Chondrocyte (in vitro differentiated cells): ENCODE measurements at places on chromosomes 6 and 20.

DNA sequence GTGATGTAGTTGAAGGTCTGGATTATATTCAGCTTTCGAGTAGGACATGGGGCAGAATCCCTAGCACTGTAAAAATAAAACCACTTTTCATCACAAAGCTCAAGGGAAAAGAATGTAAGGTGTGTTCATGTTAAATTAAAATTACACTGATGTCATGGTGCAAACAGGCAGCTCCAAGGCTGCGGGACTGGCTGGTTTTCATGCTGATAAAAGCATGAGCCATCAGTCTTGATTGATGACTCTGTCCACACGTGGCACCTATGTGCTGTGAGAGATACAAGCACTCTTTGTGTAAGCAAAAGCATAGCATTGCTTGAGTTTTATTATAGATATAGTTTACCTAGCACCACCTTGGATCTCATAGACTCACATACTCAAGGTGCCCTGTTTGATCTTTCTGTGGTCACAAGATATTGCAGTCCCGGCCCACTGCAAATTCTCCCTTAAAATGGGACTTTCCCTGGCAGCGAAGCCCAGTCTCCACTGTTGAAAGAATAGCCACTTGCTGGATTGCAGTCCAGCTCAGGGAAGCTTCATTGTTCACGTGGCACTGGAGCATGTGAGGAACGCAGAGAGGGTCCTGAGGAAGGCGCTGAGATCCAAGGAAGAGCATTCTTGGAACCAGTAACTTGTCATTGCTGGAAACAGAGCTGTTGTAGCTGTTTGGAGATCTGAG is 90.6 kb downstream of the TIAM2 start:
- no peak for DNase-seq

- no peak for DNase-seq
Observed at GRCh38 chr6:142867988-142868812, 76.8 kb downstream of the HIVEP2 start.

DNA sequence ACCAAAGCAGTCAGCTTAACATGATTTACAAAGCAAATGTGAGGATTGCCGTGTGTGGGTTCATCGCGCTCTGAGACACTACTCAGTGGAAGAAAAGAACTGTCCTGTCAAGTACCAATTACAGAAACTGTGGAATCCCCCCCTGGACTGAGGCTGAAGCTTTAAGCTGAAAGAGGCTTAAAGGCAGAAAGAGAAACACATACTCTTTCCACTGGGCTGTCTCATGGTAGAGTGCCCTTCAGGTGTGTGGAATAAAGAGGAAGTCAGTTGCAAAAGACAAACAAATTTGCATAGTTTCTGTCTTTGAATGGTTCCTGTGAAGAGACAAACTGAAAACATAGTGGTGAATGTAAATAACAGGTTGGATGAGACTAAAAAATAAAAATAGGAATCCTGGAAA is 560.4 kb upstream of the SYNCRIP start:
- no peak for DNase-seq

DNA sequence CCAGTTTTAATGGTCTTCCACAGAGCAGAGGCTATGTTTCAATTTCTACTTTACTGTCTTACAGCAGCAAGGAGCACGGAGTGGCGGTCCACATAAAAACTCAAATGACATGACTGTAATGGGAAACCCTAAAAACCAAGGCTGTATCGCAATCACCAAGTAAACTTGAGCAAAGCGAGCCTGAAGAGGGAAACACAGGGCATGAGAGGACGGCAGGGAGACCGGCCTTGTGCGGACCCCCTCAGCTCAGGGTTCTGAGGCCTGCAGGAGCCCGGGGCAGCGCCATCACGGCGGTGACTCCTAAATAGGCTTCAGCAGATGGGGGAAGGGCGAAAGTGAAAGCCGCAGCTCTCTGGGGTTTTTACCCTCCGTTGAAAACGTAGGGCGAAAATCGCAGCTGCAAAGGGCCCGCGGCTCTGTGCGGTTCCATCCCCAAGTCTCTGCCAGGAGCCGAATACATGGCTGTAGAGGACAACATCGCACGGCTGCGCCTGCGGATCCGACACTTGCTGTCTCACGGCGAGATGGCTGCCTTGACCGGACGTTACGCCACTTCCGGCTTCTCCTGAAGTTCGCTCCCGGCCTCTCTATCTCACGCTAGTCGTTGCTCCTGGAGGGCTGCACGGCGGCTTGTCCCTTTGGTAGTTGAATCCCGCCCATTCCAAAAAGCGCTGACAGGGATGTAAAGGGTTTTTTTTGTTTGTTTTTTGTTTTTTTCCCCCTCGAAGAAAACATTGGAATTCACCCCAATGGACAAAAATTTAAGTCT is at the start of gene PSMB1:
Gene PSMB1, minus strand, starts transcription at position 543 of the 769 bp plus-strand sequence. Its CDS starts 65 bp downstream, at position 478.
- DNase-seq, result peak; percentile 98

DNA sequence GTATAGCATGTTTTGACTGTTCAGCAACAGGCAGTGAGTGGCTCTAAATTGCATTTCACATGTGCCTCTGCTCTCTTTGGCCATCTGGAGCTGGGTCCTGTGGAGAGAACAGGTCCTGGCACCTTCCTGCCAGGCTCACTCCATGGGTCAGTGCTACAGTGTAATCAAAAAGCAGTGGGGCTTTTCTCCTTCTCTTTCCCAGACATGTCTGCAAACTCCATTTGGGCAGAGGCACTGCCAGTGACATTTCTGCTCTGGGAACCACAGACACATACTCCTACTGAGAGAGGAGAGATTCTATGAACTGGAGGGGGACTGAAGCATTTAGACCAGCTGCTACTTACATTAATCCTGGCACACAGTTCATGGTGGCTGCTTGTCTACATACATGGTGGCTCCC is 68.3 kb upstream of the TRAF3IP2 start:
- DNase-seq, result no peak

DNA sequence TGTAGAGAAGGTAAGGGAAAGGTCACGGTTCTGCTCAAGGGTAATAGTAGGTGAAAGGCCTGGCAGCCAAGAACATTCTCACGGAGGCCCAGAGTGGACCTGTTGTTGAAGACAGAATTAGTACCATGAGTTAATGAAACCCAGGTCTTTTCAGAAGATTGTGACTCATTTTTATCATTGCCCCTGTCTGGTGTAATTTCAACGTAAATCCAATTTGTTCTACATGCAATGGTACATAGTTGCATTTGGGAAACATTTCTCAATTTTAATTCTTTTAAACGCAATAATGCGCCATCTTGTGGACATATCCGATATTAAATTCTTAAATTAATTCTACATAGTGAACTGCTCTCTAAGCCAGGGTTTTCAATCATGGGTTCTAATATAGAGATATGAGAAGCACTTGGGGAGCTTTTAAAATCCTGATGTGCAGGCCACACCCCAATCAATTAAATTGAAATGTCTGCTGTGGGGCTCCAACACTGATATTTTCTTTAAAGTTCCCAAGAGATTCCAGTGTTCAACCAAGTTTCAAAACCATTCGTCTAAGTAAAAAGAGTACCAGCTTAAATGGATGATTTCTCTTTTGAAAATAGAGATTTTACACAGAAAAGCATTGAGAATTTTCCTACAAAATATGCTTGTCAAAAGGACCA is 257.4 kb downstream of the PLCB1 start:
- no peak for DNase-seq

GRCh38 chr6:143258945-143259344 is 191.6 kb downstream of the ADAT2 start:
- DNase-seq, result no peak

DNA sequence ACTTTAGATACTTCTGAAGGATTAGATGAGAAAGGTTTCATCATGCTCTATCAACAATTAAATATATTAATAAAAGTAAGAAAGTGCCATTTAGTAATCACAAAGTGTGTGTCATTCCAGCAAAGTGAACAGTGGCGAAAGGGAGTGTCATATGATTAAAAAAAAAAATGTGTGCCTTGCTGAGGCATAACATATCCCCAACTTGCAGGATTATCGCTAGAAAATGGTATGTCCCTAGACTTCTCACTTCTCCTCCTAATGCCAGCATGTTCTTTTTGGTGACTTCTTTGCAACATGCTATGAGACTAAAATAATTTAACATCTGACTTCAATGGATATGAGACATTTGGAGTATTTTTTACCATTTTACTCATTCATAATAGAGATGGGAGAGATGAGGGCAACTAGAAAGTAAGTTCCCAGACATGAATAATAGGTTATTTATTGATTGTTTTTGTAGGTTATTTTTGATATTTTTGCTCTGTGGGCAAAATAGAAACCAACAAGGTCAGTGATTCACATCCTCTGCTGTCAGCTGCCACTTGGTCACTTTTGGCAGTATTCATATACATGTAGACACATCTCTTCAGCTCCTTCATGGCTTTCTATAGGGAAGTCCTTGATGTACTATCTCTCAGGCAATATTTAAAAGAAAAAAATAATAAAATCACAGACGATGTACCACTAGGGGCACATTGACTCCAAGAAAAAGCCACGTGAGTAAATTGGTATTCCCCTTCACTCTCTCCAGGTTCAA is 370.1 kb downstream of the BMP2 start:
- DNase-seq, result no peak

DNA sequence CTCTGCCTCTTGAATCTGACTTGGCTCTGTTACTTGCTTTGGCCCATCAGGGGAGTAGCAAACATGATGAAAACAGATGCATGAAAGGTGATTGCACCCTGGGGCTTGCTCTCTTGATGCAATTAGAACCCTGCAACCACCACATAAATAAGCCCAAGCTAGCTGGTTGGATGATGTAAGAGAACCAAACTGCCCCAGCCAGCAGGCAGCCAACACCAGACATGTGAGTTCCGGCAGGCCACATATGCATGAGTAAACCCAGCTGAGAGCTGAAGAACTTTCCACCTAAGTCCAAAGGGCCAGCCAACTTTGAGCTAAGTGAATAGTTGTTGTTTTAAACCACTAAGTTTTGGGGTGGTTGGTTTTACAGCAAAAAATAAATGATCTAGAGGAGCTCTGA is 268.4 kb downstream of the FARS2 start:
- DNase-seq, result no peak

- DNase-seq, result no peak
Observed at GRCh38 chr20:12327205-12327604, 409.5 kb downstream of the BTBD3 start.

GRCh38 chr6:165746331-165746730 is 83.3 kb upstream of the PDE10A start:
- no peak for DNase-seq

DNA sequence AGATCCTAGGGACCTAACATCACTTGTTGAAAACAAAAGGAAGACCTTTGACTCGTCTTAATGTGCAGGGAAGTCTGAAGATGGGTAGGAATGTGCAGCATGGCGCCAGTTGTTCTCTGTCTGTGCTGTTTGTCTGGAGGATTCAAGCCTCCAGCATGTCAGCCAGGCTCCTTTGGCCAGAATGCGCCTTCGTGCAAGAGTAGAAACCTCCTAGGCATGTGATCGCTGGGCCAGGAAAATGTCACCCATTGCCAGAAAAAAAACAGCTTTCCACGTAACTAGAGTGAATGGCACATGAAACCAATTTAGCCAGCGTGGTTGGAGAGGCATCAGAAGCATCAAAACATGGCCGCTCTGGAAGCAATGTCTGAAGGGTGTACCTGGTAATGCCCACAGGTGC is 132.7 kb downstream of the EDN1 start:
- DNase-seq, result no peak

GRCh38 chr6:57195457-57195856 is 23.3 kb downstream of the BAG2 start:
- DNase-seq, result no peak

DNA sequence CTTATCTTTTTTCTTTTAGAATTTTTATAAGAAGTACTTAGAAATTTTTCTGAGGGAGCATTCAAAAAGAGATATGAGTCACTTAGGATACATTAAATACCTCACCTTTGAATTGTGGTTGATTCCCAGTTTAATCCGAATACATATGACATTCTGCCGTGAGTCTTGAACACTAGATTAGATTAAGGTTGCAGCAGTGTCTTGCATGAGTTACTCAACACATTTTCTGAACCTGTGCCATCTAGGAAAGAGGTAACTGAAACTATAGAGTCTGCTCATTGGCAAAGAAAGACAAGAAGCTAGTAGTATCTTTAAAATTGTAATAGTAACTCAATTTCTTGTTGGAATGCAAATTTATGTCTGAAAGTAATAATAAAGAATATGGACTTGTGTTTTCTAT is 14.9 kb downstream of the PEX3 start:
- DNase-seq, result no peak

GRCh38 chr6:120622127-120622631 is 712.1 kb downstream of the TBC1D32 start:
- no peak for DNase-seq

DNA sequence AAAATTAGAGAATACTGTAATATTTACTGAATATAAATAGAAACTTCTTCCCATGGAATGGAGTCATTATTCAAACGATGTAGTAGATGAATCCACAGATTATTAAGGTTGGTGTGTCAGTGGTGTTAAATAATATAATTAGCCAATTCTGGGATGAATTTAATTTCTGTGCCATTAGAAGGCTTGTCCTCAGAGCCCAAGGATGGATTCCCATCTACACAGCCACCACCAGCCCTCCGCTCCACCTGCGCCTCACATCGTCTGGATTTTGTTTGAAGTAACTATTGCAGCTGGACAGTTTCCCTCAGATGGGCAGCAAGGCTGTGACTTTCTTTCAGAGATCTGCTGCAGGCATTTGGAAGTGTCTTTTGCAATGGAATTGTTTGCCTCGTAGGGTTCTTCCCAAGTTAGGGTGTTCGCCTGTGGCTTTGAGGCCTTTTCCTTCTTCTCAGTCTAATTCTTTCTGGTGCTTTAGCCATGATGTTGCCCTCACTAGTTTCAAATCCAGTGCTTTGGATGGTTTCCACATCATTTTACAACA is 104.7 kb downstream of the AIG1 start:
- no peak for DNase-seq

DNA sequence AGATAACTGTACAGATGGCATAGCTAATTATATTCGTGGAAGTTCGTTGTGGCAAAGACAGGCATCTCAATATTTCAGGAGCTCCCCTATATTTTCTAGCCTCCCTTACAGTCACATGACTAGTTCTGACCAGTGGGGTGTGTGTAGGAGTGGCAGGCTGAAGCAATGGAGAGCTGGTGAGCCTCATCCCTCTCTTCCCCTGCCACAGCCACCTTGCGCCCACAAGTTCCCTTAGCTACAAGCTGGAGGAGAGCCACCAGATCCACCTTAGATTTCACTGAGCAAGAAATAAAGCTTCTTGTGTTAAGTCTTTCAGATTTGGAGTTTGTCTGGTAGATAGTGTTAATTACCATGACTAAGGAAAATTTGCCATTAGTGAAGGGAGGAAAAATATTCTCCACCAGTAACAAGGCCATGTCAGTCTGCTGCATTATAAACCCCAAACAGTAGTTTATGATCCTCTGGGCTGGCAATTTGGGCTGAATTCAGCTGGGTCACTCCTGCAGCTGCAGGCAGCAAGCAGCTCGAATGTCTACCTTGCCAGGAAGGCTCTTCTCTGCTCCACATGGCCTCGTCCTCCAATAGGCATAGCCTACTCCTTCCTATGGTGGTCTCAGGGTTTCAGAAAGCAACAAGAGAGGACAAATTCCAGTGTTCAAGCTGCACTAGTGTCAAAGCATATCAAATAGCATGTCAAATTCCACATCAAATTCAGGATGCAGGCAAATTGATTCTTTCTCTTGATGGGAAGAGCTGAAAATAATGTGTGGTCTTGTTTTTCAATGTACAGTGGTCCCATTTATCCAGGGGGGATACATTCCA is 7.4 kb upstream of the RBCK1 start:
- DNase-seq, result no peak

- no peak for DNase-seq
Observed at GRCh38 chr20:47019121-47019824, 124.6 kb downstream of the EYA2 start.

- no peak for DNase-seq
Observed at GRCh38 chr6:73341335-73341734, 12.7 kb downstream of the DPPA5 start.
